ENCODE measurements at places on chromosomes 11 and 22. TPM values are rescaled to one million over a fixed set of nuclear protein-coding genes. Genes with fewer than 3 reads are reported as not detected.

The WNT11 gene
- total RNA-seq = not detected

The BCO2 gene
- total RNA-seq = 1.9 TPM

The DDX25 gene
- total RNA-seq = not detected

The MPPED2 gene
- not detected for total RNA-seq

The LRRC10B gene
- not detected for total RNA-seq

The CREB3L1 gene
- total RNA-seq = 0.78 TPM

All from endothelial cell of umbilical vein (primary cell).